ENCODE measurements at places on chromosomes 11 and 22.
A peak's percentile ranks its signal among the peaks of the same experiment; 100 is the strongest.

DNA sequence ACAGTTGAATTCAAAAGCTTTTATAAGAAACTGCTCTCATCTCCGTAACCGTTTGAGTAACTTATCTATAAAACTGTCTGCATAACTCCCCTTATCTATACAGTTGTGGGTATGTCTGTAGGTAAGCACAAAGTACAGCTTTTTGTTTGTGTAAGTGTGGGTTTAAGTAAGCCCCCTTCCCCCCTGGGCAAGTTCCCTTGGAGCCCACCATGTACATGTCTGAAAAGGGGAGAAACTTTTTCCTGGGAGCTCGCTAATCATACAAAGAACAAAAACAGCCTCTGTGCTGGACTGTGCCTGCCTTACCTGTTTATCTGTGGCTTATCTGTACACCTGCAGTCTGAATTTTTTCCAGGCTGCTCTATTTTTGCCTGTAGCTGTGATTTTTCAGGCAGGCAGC is 36.3 kb upstream of the TMEM45B start:
- DNase-seq = no peak
- H3K27me3 ChIP-seq = no peaks in the 10 kb centered on the region
- H3K27ac ChIP-seq = no peak overlapping the region
- no peak overlapping the region for H3K4me3 ChIP-seq
- H3K4me1 ChIP-seq = no peaks in the 10 kb centered on the region
- no peaks in the 10 kb centered on the region for H3K36me3 ChIP-seq

- peaks cover 51% of the 10 kb centered on the region for H3K4me1 ChIP-seq
- H3K27me3 ChIP-seq = no peaks in the 10 kb centered on the region
- no peak overlapping the region for H3K4me3 ChIP-seq
- no peak for DNase-seq
- peak overlapping the region; percentile 98 for H3K27ac ChIP-seq
- H3K36me3 ChIP-seq = no peaks in the 10 kb centered on the region
Observed at GRCh38 chr11:47189100-47189834, 3.0 kb upstream of the PACSIN3 start.

DNA sequence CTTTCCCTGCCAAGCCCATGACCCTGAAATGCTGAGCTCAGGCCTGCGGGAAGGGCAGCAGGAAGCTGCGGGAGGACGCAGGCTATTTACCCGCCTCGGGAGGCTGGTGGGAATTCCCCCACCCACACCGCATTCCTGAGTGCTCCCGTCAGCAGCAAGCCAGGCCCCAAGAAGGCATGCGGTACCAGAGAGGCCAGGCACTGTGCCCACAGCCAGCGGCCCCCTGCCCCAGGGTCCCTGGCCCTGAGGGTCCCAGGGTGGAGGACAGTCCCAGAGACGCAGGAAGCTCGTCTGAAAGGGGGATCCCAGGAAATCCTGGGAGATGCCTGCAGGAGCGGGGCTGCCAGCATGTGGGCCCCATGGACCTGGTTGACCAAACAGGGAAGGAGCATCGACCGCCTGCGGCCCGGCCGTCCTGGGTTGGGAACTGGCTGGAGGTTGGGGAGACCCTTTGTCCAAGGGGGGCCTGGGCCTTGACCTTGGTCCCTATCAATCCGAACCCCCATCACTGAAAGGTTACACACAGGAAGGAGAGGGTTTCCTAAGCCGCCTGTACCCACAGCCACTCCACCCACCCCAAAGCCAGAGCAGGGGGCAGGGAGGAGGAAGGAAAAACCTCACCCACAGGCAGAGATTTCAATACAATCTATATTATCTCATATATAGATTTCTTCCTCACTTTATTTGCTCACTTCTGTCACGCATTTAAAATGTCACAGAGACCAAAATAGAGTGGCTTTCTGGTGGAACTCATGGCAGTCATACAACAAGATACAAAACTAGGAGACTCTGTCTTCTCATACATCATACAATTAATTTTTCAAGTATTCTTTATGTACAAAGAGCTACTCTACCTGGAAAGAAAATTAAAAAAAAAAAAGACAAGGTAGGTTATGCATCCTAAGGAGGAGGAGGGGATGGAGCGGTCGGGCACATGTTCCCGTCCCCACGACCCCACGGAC is 17.1 kb downstream of the MAFF start:
- DNase-seq = peak; percentile 83
- peak overlapping the region; percentile 80 for H3K27ac ChIP-seq

- H3K27me3 ChIP-seq = peaks cover 3% of the 10 kb centered on the region
- H3K36me3 ChIP-seq = no peaks in the 10 kb centered on the region
- H3K27ac ChIP-seq = no peak overlapping the region
Observed at GRCh38 chr11:70141486-70142220, 61.4 kb upstream of the FADD start.

- H3K4me3 ChIP-seq = peak overlapping the region; percentile 71
- H3K27ac ChIP-seq = peak overlapping the region; percentile 91
- peaks cover 53% of the 10 kb centered on the region for H3K4me1 ChIP-seq
- H3K27me3 ChIP-seq = no peaks in the 10 kb centered on the region
- no peaks in the 10 kb centered on the region for H3K36me3 ChIP-seq
Observed at GRCh38 chr22:39242595-39243438, 2.0 kb downstream of the PDGFB start.

- H3K4me3 ChIP-seq = no peak overlapping the region
- no peaks in the 10 kb centered on the region for H3K27me3 ChIP-seq
- H3K27ac ChIP-seq = no peak overlapping the region
- DNase-seq = no peak
- no peaks in the 10 kb centered on the region for H3K36me3 ChIP-seq
- H3K4me1 ChIP-seq = no peaks in the 10 kb centered on the region
Observed at GRCh38 chr11:1134848-1135445, 22.8 kb upstream of the MUC5AC start.

DNA sequence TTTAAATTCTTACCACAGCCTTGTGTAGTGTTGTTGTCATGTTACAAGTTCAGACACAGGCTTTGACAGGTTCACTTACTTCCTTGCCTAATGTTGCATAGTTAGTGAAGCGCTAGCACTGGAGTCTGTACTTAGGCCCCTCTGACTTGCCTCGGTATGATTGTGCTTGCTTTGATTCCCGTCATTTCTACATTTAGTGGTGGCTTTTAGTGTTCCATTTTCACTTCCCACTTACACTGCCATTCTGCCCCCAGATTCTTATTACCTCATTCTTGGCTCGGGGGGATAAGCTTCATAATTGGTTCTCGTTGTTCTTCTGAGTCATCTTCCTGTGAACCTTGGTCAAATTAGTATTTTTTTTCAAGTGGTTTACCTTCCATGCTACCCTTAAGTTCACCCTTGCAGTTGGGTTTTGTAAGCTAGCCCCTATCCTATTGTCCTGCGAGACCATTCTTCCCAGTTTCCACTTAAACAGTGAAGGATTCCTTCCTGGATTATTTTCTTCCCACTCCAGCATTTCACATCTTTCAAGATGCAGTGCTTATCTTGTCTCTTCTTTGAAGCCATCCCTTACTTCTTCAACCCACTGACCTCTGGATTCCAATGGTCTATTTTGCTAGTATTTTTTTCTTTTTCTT is 68.7 kb downstream of the DDX10 start:
- no peaks in the 10 kb centered on the region for H3K27me3 ChIP-seq
- no peaks in the 10 kb centered on the region for H3K4me1 ChIP-seq

DNA sequence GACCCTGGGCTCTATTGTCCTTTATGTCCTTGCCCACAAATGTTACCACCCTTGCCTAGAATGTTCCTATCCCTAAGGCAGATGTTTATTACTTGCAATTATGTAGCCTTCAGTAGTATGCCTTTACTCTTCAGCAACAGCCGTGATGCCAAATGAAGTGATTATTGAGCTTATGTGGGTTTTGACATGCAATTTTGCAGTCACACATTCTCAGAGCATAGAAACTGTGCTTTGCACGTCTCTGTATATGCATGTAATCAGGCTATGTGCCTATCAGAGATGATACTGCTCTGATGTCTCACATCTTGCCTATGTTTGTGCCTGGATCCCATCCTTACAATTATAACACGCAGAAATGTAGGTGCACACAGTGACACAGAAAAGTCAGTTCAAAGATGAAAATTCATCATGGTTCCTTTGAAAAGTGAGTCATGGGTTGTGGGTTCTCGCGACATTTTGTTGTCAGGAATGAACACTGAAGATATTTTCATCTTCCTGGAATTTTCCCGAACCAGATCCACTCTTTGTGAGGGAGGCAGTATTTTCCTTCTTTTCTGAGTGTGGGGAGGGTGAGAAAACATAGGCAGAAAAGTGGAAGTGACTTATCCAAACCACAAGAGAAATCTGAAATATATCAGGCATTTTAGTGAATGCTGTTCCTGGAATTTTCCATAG is 81.1 kb downstream of the BMAL1 start:
- no peaks in the 10 kb centered on the region for H3K27me3 ChIP-seq
- peaks cover 96% of the 10 kb centered on the region for H3K36me3 ChIP-seq
- DNase-seq = no peak
- no peak overlapping the region for H3K27ac ChIP-seq
- no peaks in the 10 kb centered on the region for H3K4me1 ChIP-seq
- H3K4me3 ChIP-seq = no peak overlapping the region

GRCh38 chr11:116707161-116707629 is 65.6 kb downstream of the BUD13 start:
- no peak overlapping the region for H3K27ac ChIP-seq
- no peaks in the 10 kb centered on the region for H3K36me3 ChIP-seq
- no peak for DNase-seq
- no peaks in the 10 kb centered on the region for H3K4me1 ChIP-seq
- no peak overlapping the region for H3K4me3 ChIP-seq
- H3K27me3 ChIP-seq = peaks cover 56% of the 10 kb centered on the region

- H3K4me3 ChIP-seq = no peak overlapping the region
- H3K27ac ChIP-seq = no peak overlapping the region
- peaks cover 3% of the 10 kb centered on the region for H3K27me3 ChIP-seq
- no peaks in the 10 kb centered on the region for H3K36me3 ChIP-seq
Observed at GRCh38 chr11:32566517-32566916, 17.1 kb upstream of the EIF3M start.

DNA sequence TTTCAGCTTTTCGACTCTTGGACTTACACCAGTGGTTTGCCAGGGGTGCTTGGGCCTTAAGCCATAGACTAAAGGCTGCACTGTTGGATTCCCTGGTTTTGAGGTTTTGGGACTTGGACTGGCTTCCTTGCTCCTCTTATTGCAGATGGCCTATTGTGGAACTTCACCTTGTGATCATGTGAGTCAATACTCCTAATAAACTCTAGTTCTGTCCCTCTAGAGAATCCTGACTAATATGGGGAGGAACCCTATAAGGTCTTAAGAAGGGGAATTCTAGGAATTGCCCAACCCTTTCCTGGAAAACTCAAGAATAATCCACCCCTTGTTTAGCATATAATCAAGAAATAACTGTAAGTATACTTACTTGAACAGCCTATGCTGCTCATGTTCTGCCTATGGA is 491.8 kb downstream of the TMEM135 start:
- no peak overlapping the region for H3K4me3 ChIP-seq
- H3K4me1 ChIP-seq = no peaks in the 10 kb centered on the region
- H3K36me3 ChIP-seq = no peaks in the 10 kb centered on the region
- no peak overlapping the region for H3K27ac ChIP-seq

DNA sequence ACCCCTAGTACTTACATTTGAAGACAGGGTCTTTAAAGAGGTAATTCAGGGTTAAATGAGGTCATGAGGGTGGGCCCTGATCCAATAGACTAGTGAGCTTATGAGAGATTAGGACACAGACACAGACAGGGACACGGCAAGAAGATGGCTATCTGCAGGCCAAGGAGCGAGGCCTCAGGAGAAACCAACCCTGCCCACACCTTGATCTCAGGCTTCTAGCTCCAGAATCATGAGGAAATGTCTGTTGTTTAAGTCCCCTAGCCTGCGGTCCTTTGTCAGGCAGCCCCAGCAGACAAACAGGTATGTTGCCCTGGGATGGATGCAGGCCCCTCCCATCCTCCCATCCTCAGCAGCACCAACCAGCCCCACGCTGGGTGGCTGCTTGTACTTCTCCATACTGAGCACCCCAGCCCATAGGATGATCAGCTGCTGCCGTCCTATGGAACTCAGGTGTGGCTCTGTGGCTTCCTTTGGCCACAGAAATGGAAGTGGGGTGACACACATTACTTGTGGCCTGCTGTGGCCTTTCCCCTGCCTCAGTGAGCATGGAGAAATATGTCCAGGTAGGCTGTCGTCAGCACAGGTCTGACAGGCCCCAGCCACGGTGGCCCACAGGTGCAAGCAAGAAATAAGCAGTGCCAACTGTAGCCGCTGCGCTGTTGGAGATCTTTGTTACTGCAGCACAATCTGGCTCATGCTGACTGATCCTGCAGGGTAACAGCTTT is 7.9 kb downstream of the GNB1L start:
- no peak overlapping the region for H3K4me3 ChIP-seq
- no peaks in the 10 kb centered on the region for H3K27me3 ChIP-seq
- H3K36me3 ChIP-seq = peaks cover 20% of the 10 kb centered on the region
- H3K27ac ChIP-seq = no peak overlapping the region
- H3K4me1 ChIP-seq = peaks cover 7% of the 10 kb centered on the region
- DNase-seq = no peak

DNA sequence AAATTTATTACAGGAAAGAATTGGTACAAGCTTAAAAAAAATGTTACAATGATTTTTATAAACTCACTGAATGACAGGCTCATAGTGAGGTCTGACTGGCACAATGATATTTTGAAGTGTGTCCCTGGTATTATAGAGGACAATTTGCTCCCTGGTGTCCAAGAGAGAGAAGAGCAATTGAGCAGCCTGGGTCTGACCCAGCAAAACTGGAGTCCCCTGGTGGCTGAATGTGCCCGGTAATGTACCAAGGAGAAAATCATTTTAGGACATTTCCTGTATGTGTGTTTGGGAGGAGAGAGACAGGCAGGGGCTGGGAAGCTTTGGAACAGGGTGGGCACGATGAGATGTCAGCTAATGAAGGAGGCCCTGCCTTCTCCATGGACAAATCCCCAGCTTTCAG is 125.3 kb downstream of the APOL5 start:
- H3K27me3 ChIP-seq = no peaks in the 10 kb centered on the region
- DNase-seq = no peak
- no peak overlapping the region for H3K4me3 ChIP-seq
- H3K27ac ChIP-seq = peak overlapping the region; percentile 85
- H3K4me1 ChIP-seq = peaks cover 5% of the 10 kb centered on the region
- no peaks in the 10 kb centered on the region for H3K36me3 ChIP-seq

- H3K4me3 ChIP-seq = no peak overlapping the region
- no peaks in the 10 kb centered on the region for H3K4me1 ChIP-seq
- H3K36me3 ChIP-seq = no peaks in the 10 kb centered on the region
- H3K27me3 ChIP-seq = peaks cover 3% of the 10 kb centered on the region
- DNase-seq = no peak
Observed at GRCh38 chr11:123428116-123428715, 1.9 kb upstream of the GRAMD1B start.

DNA sequence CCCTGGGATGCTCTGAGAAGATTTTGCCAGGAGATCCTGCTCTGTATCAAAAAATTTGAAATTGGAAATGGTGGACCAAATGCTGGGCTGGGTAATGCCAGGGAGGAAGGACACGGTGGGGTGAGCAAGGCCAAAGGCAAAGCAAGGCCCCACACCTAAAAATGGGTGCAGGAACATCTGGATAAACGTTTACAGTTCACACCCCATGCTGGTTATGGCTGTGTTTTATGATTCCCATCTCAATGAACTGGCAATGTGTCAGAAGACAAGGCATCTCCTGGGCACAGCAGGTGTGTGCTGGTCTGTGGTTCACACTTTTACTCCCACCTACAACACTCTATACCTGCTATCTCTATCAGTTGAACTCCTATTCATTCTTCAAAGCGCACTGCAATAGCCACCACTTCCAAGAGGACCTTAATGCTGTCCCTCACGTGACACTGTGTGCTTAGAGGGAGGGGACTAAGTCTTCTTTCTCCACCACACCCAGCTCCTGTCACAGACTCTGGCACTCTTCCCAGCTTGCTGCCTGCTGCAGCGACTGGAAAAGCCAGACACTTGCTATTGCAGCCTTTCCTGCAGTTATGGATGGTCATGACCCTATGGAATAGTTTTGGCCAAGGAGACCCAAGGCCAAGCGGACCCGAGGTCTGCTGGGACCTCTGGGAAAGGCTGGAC is 277.5 kb downstream of the CTTN start:
- H3K27me3 ChIP-seq = no peaks in the 10 kb centered on the region
- no peak for DNase-seq
- H3K36me3 ChIP-seq = no peaks in the 10 kb centered on the region
- no peak overlapping the region for H3K27ac ChIP-seq
- no peak overlapping the region for H3K4me3 ChIP-seq
